Dermis microvascular lymphatic vessel endothelial cell (primary cell): ENCODE measurements at places on chromosomes 6 and 20.

DNA sequence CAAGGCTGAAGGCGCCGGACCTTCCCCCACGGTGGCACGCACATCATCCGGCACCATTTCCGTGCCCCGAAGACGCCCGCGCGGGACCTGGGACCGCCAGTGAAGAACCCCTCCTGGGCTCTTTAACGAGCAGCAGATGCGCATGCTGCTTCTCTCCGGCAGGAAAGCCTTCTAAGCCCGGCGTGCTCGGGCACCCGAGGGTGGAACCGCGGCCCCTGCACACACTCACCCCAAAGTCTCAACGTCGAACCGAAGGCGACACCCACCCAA lies 240 bp downstream of the FOXQ1 start:
- no peak for DNase-seq

DNA sequence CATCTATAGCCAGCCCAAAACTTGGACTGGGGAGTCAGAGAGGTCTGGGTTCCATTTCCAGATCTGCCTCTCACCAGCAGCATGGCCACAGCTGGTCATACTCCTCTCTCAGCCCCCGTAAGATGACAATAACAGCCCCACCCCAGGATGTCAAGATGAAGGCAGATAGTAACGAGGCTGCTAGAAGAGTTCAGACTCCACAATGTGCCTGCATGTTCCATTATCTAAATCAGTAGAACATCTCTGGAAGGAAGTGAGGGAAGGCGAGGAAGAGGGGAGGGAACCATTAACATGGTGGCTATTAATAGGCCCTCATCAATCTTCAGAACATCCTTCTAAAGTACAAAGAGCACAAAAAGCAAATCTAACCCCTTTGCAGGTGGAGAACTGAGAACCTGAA lies 98.0 kb upstream of the KCNG1 start:
- no peak for DNase-seq

DNA sequence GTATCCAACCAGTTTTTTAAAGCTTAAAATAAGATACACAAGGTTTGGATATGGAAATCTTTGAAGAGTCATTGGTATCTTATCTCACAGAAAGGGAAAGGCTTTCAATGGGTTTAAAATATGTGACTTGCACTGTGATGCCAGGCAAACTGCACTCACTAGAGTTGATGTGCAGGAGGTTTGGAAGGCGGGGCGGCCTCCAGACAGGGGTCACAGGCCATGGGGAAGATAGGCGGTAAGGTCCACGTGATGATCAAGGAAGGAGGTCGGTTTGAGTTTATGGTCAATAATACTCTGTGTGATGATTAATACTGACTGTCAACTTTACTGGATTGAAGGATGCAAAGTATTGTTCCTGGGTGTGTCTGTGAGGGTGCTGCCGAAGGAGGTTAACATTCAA lies 9.5 kb upstream of the RAMACL start:
- DNase-seq = no peak

DNA sequence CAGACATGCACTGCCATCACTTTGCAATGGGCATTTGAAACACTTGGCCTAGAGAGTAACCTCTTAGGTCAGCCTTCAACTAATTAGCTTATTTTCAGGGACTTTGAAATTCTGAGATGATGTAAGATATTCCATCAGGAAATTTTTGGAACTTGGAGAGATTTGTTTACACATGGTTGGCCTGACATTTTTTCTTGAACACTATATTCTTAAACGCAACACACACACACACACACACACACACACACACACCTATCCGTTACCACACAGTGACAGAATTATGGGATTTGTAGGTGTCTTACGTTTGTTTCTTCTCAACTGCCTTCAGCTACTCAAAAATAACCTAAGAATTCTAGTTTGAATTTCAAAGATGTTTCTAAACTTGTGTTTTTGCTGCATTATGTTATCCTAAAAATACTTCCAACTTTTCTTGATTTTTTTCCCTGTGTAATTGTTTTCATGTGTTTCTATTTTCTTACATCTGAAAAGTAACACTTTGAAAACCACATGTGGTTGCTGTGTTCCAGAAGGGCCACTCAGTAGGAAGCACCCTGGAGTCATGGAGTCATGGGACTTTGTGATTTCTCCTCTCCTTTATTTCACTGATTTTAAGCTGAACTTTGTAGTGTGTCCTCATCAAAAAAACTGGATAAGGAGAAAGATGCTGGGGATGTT lies 31.9 kb downstream of the MARCKS start:
- no peak for DNase-seq

- DNase-seq = no peak
These were observed 150.7 kb upstream of the SOX4 start for GRCh38 chr6:21442874-21443273.

DNA sequence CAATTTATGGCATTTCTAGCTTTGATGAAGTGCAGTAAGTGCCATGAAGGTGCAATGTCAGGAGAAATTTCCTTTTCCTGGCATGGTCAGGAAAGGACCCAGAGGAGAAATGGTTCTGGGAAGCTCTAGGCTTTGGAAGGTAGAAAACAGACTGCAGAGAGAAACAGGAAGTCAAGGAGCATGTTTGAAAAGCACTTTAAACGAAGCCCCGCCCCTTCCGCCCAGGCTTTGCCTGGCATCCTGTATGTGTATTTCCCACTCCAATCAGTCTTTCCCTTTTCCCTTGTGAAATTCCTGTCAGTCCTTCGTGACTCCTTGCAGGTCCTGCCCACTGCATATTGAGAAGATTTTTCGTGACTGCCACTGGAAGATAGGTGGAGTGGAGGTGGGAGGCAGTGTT lies 320.9 kb upstream of the SASH1 start:
- DNase-seq = no peak

DNA sequence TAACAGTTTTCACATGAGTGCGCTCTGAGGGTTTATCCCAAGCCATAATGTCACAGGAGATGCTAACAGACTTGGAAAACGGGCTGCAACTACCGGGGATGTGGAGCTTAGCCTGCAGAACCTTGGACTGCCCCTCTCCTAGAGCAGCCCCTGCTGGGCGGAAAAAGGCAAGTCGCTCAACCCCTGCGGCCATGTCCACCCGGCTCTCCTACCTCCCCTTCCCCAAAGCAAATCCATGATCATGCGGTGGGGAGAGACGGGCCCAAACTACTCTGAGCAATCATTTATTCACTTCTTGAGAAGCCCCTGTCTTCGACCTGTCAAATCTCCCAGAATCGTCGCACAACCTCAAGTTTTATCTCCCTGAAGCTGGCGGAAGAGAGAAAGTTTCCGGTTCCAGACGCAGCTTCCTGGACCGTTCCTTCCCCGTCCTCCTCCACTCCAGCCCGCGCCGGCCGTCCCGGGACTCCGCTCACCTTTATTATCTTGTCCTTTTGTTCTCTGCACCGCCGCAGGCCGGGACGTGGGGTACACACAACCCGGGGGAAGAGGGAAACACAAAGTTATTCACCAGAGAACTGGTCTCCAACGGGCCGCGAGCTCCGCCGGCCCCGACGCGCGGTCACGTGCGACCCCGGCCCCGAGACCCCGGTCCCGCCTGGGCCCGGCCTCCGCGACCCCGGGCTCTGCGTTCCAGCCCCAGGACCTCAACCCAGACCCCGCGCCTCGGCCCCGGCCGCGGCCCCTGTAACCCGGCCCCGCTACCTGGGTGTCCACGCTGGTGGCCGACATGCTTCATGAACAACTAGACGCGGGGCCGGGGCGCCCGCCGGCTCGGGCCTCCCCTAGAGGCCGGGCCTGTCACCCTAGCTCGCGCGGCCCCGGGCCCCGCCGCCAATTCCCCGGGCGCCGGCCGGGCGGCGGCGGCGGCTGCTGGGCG lies 560 bp downstream of the YTHDF1 start:
- DNase-seq = peak; percentile 63

DNA sequence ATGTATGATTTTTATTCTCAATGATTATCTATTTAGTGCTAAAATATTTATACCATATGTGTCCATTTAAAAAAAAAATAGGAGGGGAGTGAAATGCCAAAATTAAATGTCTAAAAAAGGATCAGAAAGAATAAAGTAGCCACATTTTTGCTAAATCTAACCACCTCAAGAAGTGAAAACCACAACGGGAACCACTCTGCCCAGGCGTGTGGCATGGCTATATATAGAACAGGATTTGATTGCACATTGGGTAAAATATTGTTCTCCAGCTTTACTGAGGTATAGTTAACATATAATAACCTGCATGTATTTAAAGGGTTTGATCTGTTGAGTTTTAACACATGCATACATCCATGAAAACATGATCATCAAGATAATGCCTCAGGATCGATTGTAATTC lies 19.0 kb upstream of the AFDN start:
- DNase-seq = no peak
